ENCODE measurements at places on chromosomes 1 and 21.

- DNase-seq, result no peak
These were observed 774 bp upstream of the WDTC1 start for GRCh38 chr1:27233667-27234048.

GRCh38 chr1:56223968-56224367 lies 355.4 kb downstream of the PLPP3 start:
- no peak for DNase-seq

DNA sequence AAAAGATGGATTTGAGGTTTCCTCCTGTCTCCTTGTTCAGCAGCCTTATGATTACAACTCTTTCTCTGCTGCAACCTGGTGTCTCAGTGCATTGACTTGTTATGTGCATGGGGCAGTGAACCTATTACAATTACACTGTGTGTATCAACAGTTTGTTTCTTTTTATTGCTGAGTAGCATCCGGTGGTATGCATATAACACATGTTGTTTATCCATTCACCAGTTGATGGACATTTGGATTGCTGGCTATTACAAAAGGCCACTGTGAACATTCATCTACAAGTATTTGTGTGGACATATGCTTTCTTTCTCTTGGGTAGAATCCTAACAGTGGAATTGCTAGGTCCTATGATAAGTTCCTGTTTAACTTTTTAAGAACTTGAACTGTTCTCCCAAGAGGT lies 65.9 kb downstream of the FMO4 start:
- DNase-seq, result no peak

- no peak for DNase-seq
These were observed 1.7 kb upstream of the EXOSC10 start for GRCh38 chr1:11101347-11101746.

- no peak for DNase-seq
These were observed 11.5 kb downstream of the AZIN2 start for GRCh38 chr1:33092438-33092837.

DNA sequence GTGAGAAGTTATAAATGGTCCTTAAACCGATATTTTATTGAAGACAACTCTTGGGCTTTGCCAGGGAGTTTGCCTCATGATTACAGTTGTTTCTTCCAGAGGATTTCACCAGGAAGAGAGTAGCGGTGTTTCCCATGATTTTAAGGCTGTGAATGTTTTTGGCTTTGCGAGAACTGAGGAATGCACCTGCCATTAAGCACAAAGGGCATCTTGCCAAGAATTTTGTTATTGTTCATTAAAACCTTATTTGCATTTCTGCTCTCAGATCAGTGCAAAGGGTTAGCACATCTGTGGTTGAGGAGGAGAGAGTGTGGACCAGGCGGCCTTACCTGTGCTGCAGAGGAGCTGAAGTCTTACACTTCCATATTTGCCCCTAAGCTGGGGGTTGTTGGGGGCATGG lies 13.8 kb downstream of the CNIH3 start:
- DNase-seq, result no peak

GRCh38 chr1:231165371-231165770 lies 3.5 kb downstream of the TRIM67 start:
- DNase-seq, result no peak

DNA sequence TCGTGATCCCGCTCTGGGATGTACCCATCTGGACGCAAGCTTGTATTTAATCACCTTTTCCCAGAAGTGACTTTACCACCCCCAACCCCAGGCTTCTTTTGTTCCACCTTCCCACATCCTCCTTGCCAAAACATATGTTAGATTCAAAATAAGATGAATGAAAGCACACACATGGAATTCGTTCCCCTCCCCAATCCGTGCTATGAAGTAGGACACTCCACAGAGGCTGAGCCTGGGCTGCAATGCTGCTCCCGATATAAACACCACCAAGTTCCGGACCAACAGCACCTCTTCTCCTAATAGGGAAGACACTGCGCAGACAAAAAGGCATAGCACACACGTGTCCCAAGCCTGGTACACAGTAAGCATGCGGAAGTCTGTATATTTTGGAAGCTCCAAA lies 86.1 kb downstream of the CLSTN1 start:
- DNase-seq, result no peak

DNA sequence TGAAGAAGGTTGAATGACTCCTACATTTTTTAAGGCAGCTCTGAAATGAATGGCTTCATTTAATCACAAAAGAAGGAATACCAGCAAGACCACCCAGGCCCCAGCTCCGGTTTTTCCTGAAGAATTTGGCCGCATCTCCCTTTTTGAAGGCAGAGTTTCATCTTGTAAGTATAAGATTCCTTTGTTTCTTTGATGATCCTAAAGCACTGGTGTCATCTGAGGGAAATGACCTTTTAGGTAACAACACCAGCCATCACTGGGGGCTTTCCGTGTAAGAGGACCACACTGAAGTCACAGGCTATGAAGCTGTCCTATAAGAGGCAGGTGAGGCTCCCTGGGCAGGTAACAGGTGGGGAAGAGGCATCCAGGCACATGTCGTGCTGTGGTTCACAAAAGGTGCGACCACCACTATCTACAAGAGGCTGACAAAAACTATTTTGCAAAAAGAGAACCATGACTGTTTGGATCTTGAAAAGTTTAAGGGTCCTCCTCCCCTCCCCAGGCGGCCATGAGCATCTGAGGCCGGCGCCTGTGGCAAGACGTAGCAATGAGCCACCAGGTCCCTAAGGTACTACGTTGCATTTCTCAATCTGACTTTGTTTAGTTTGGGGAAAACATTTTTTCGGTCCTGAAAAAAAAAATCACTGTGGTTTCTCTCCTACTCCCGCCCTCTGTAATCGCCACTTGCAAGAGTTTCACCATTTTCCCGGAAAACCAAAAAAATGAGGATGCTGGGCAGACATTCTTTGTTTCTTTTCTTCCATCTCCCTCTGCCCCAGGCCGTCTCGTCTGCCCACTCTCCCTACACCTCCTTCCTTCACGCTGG lies 46.3 kb upstream of the IRF2BP2 start:
- DNase-seq, result no peak

- DNase-seq, result no peak
These were observed 2.6 kb downstream of the MKNK1 start for GRCh38 chr1:46601257-46602007.
